ENCODE measurements at places on chromosomes 2 and 18.

DNA sequence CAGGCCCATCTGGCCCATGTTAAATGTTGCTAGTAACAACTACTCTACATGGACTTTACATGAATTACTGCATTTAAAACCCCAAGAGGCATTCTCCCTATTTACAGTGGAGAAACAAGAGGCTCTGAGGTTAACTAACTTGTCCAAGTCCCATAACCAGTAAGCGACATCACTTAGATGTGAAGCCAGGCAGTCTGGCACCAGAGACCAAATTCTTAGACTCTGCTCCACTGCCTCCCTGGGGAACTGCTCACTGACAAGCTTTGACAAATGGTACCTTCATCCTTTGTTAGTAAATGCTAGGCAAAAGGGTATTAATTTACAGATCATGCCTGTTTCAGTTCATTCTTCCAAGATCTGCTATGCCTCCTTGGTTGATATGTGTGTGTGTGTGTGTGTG lies 124.8 kb downstream of the AFF3 start:
- DNase-seq, result no peak

GRCh38 chr2:216294305-216294704 lies 78.0 kb downstream of the MARCHF4 start:
- no peak for DNase-seq

- no peak for DNase-seq
Observed at GRCh38 chr2:223467196-223467595, 135.0 kb downstream of the SCG2 start.

GRCh38 chr18:31828613-31829012 lies 67.9 kb upstream of the SLC25A52 start:
- no peak for DNase-seq

DNA sequence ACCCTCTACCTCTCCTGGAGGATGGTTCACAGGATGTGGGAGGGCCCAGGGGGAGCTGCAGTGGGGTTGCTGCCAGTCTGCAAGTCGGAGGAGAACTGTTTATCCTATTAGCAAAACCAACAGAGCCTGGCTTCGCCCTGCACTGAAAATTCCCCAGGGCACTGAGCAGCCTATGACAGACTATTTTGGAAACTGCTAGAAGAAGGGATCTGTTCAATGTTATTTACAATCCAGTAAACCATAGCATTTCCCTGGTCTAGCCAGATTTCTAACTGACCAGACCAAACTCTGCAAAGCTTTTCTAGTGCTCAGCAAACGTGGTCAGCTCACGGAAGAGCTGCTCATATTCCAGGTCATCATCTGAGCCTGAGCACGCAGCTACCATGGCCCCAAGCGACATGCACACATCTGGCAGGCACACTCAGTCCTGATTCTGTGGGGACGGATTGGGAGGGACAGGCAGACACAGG lies 64.8 kb upstream of the PID1 start:
- no peak for DNase-seq

DNA sequence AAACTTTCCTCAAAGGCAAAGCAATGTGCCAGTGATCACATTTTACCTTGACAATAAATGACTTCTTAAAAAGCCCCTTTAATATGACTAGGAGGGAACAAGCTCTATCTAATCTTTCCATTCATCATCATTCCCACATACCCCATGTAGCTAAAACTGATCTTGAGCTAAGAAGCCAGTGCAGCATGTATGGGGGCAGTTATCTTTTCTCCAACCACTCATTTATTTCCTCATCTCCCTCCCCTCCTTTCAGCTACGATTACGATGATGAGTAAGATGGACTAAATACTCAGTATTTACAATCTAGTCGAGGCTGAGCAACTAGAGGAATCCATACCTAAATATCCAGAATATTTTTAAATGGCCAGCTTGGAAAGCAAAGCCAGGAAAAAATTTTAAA lies 35.5 kb downstream of the PNO1 start:
- DNase-seq, result no peak

DNA sequence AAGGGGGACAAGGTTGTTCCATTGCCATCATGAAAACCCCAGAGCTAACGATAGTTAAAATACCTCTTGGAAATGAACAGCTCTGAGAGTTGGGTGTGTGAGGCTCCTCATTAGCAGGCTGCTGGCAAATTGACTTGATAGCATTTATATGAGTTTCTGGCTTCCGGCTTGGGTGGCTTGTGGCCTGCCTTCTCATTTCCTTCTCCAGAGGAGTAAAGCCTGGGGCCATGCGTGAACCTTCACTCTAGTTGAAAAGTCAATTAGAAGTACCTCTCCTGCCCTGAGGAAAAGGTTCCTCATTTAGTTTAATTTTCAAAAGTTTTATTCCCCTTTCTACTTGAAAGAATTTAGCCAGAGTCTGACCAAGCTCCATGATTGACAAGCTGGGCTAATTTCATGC lies 67.1 kb downstream of the MGAT5 start:
- DNase-seq, result peak; percentile 59

GRCh38 chr2:11814979-11815510 lies 68.6 kb downstream of the LPIN1 start:
- no peak for DNase-seq

GRCh38 chr18:27411013-27411412 lies 225.9 kb upstream of the CHST9 start:
- DNase-seq, result no peak

DNA sequence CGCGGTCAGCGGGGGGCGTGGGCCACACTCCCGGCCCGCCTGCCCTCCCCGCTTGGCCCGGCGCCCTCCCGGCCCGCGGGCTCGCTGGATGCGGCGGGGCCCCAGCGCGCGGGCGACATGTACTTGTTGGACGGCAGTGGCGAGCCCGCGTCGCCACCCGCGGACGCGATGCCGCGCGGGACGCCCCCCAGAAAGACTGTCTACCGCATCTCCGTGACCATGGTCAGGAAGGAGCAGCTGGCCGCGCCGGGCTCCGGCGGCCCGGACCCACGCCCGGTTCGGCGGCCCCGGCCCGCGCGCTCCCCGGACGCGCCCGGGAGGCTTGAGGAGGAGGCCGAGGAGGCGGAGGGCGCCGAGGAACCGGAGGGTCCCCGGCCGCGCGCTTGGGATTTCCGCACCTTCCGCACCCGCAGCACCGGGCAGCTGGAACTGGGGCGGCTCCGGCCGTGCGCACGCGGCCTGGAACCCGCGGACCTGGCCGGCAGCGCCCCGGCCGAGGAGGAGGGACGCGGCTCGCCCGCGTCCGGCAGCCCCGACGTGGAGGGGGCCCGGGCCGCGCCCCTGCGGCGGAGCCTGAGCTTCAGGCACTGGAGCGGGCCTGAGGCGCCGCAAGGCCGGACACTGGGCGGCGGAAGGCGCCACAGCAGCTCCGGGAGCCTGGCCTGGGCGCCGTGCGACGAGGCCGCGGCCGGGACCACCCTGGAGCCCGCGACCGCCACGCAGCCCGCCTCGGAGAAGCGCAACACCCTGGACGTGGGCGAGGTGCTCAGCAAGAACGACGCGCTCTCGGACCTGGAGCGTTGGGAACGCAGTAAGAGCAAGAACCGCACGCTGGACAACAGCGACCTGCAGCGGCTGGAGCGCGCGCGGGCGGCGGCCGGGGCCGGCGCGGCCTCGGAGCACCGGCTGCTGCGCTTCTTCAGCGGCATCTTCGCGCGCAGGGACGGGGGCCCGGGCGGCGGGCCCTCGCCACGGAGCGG lies 176.4 kb downstream of the AGAP1 start:
- DNase-seq, result no peak

GRCh38 chr2:198054299-198054698 lies 249.9 kb downstream of the PLCL1 start:
- peak; percentile 44 for DNase-seq

DNA sequence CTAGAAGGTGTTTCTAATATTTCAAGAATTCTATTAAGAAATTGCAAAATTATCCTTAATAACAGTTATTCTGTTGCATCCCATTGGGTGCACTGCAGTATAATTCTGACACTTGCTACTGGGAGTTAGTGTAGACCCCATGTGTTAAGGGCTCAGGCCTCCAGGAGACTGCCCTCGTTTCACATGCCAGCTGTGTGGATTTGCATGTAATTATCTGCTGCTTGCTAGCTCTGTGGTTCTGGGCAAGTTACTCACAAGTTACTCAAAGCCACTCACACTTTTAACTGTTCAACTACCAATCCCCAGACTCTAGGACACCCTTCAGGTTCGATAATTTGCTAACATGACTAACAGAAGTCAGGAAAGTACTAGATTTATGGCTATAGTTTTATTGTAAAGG lies 38.6 kb downstream of the ST6GAL2 start:
- DNase-seq, result no peak

DNA sequence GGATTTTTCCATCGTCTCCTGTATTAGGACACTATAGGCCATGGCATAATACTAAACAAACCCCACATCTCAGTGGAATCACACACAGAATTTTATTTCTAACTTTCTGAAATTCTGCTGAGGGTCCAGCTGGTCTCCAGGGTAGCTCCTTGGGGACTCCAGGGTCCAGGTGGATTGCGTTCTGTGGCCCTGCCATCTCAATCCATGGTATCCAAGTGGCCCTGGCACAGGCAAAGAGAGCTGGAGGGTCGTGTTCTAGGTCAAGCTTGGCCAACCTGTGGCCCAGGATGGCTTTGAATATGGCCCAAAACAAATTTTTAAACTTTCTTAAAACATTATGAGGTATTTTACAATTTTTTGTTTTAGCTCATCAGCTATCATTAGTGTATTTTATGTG lies 134.6 kb downstream of the CTIF start:
- no peak for DNase-seq

GRCh38 chr2:4381049-4381448 lies 677.7 kb downstream of the DCDC2C start:
- DNase-seq, result no peak

DNA sequence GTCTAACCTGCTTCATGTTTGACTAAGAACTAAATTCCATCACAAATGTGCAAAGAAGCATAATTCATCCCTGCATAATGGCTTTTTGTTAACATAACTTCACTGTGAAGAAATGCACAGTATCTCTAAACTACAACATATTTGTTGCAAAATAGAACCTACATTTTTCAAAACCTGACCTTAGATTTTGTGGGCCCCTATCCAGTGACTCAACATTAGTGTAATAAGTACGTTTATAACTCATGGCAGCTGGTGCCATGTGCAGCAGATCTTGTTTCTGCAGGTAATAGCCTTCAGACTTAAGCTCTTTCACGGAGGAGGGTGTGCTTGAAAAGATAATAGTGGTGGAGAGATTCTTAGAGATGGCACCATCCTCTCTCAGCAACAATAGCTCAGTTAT lies 28.6 kb upstream of the VWC2L start:
- no peak for DNase-seq

GRCh38 chr2:127535918-127536317 lies 435 bp downstream of the MYO7B start:
- DNase-seq, result no peak

- DNase-seq, result no peak
Observed at GRCh38 chr2:62663411-62663810, 42.1 kb upstream of the EHBP1 start.

GRCh38 chr18:3263132-3263700 lies 1.3 kb downstream of the MYL12B start:
- DNase-seq, result no peak

- DNase-seq, result no peak
Observed at GRCh38 chr2:70202236-70202806, 11.5 kb upstream of the C2orf42 start.

DNA sequence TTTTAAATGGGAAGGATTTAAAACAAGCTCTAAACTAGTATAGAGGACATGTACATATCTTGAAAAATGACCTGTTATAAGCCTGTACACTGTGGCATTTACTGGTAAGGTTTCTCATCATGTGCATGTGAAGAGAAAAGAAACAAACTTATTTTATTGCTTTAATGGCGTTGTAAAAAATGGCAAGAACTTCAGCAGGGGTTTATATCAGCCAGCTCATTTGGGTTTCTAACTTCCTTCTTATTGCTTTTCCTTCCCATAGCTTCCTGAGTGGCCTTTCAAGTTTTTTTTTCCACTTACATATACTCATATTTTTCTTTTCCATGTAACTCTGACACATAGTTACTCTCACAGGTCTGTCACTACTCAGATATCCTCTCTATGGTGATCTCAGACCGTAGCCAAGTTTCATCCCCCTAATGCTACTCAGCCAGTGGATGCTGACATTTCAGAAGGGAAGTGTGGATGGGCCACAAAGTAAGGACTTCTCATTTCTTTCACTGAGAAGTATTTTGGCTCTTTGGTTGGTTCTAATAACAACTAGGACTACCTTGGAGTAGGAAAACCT lies 198.2 kb downstream of the PARD3B start:
- no peak for DNase-seq

DNA sequence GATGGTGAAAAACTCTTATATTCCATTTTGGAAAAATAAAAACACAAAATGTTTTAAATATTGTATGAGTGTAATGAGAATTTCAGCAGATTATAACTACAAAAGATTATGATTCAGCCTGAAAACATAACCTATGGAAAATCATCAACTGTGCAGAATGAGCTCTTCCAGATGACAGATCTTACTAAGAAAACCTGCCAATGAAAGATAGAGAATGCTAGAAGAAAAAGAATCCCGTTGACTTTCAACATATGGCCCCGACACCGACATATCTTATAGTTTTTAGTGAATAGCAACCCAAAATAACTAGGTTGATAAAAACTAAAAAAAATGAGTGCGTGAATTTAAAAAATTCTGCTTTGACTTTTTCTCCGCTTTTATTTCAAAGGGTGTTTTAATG lies 178.0 kb downstream of the BABAM2 start:
- DNase-seq, result no peak

- DNase-seq, result no peak
Observed at GRCh38 chr18:77990131-77990530, 740.5 kb downstream of the GALR1 start.

DNA sequence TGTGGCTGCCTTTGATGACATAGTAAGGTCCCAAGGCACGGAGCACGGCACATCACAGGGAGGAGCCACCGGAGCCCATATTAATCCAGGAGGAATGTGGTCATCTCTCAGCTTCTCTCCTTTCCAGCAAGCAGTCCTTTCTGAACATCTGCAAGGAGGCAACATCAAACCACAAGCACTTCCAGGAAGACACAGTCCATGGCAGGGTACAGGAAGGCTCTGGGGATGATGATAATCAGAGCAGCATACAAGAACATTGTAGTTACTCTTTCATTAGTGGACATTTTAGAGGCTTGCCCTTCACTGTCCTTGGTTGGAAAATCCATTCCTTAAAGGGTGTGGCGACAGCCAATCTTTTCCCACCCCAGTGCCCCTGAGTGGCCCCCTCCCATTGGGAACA lies 31.1 kb downstream of the YPEL5 start:
- no peak for DNase-seq

DNA sequence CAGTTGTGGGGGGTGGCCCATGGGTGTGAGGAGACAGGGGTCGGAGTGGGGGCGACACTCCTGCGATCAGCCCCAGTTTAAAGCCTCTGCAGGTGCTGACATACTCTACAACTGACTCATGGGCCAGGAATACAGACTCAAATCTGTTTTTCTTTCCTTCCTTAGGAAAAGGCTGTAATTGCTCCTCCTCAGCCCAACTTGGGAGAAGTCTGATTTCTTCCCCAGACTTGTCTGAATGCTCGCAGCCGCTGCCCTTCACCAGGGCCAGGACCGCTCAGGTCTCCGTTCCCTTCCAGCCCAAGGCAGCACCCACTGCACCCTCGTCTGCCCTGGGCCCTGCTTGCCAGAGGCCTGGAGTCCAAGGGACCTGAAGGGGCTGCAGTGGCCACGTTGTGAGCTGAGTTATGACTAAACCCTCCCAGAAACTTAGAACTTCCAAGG lies 41.3 kb downstream of the RHOB start:
- DNase-seq, result no peak

All from CD4-positive, alpha-beta T cell treated with Interleukin-6 at 100 ng/mL for 8 hours (primary cell).